Stimulated activated CD8-positive, alpha-beta memory T cell treated with anti-CD3 and anti-CD28 coated beads, Interleukin-7, amount 100 ng/mL, for 24 hours (primary cell): ENCODE measurements at places on chromosomes 1 and 21.

DNA sequence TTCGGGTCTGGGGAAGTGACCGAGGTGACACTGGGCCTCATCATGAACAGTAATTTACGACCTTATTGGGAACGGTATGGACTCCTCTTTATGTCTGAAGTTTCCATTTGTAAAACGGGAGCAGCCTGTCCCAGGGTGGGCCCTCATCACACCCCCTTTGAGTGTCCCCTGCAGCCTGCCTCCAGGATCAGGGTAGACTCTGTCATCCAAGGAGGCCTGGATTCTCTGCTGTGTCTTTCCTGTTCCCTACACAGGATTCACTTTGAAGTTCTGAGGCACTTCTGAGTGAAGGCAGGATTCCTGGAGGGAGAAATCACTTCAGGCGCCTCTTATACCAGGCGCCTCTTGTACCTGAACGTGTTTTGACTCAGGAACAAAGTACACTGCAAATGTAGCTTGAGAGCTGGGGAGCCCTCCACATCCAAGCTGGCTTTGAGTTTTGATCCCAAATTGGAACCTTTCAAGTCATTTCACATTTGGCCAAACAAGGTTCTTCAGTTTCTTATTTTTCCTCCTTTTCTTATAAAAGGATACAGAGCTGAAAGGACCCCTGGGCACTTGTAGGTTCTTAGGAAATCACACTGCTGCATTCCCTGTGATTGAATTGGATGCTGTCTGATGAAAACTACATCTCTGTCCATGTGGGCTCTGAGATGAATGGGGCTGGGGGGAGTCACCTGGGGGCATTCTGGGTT is 106.0 kb downstream of the SUSD4 start:
- no peak for DNase-seq

GRCh38 chr21:38721958-38722357 is 83.8 kb upstream of the ETS2 start:
- DNase-seq = no peak

DNA sequence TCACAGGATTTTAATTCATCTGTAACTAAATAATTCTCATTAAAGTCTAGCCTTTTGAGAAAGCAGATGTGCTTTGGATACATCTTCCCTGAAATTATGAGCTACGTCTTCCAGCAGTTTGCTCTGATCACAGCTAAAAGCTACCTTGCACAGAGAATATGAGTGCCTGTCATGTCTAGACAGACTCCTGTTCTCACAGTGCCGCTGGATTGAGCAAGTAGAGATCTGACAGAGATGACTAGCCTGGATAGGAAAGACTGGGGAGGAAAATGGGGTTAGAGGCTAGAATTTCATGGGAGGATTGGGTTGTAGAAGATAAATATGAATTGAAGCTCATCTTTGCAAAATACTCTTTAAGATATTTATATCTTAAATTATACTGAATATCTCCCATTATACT is 24.1 kb downstream of the CEPT1 start:
- no peak for DNase-seq

DNA sequence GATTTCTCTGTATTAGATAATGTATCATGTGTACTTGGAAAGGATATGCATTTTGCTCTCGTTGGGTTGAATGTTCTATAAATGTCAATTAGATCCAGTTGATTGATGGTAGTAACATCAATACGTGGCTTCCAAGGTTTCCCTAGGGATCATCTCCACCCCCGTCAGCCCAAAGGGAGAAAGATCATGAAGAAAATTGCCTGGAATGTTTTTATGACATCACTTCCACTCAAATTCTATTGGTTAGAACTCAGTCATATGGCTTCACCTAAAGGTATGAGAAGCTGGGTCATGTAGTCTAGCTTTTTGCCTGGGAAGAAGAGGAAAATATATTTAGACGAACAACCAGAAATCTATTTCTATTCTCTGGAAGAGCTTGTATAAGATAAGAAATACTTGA is at the start of gene C1orf185:
Gene C1orf185 (plus strand): TSS at position 253 of the 400 bp plus-strand sequence. CDS start 6 bp downstream, at position 259.
- no peak for DNase-seq

GRCh38 chr1:219910716-219911115 is 17.6 kb downstream of the SLC30A10 start:
- no peak for DNase-seq

DNA sequence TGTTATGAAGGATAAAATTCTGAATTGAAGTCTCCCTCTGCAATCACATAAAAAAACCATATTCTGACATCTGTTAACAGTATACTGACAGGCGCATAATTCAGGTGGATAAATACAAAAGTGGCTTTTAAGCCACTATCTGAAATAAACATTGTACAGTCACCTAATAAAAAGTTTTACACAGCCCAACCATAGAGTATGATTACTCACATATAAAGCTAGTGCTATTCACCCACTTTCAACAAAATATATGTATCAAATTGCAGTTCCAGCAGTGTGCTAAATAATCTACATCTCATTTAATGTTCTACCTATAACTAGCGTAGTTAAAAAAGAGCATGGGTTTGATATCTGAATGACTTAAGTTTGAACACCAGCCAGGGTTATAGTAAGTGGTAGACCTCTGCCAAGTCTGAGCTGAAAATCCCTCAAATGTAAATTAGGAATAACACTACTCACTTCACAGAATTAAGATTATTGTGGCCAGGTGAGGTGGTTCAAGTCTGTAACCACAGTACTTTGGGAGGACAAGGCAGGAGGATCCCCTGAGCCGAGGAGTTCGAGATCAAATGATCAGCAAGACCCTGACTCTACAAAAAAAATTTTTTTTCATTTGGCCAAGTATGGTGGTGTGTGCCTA is 3.9 kb downstream of the EGLN1 start:
- no peak for DNase-seq

- no peak for DNase-seq
These were observed 157.5 kb upstream of the C21orf91 start for GRCh38 chr21:17976691-17977090.
